ENCODE measurements at places on chromosomes 4 and X.

GRCh38 chr4:155787113-155787710, 28.4 kb downstream of the GUCY1B1 start:
- no peak for DNase-seq

GRCh38 chr4:38696697-38697096, 32.7 kb downstream of the KLF3 start:
- no peak for DNase-seq

GRCh38 chr4:44522761-44523445, 74.3 kb upstream of the KCTD8 start:
- no peak for DNase-seq

DNA sequence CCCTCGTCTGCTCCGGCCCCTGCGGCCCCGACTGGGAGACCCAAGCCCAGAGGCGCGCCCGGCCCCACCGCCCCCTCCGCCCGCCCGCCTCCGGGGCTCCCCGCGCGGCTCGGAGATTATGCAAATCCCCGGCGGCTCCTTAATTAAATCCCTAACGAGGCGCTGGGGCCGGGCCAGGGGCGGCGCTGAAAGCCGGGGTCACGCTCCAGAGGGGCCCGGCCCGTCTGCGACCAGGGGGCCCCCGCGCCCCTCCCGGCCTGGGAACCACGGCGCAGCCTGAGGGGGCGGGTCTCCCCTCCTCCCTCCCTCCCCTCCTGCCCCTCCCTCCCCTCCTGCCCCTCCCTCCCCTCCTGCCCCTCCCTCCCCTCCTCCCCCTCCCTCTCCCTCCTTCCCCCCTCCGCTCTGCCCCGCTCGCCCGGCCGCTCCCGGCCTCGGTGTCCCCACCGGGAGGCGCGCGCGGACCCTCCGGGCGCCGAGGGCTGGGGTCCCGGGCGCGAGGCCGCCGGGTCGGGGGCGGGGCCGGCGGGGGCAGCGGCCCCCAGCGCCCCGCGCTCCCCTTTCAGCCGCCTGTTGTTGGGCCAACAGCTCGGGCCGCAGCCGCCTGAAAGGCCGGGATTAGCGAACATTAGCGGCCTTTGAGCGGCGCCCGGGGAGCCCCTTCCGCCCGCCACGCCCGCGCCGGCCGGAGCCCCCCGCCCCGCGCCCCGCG, 25.9 kb upstream of the FGFR3 start:
- no peak for DNase-seq

All from femur (tissue), 1 donor.